Peyer's patch (tissue), 4 donors: ENCODE measurements at places on chromosomes 6 and 20. TPM values are rescaled to one million over a fixed set of nuclear protein-coding genes. Genes with fewer than 3 reads are reported as not detected.

IL17F gene
- not detected for total RNA-seq

- no peak for DNase-seq
Measured at GRCh38 chr20:44582311-44583025, at the start of gene PKIG. PKIG (plus strand) TSS chr20:44582579; CDS start chr20:44614557, 31,978 bp downstream.

DNA sequence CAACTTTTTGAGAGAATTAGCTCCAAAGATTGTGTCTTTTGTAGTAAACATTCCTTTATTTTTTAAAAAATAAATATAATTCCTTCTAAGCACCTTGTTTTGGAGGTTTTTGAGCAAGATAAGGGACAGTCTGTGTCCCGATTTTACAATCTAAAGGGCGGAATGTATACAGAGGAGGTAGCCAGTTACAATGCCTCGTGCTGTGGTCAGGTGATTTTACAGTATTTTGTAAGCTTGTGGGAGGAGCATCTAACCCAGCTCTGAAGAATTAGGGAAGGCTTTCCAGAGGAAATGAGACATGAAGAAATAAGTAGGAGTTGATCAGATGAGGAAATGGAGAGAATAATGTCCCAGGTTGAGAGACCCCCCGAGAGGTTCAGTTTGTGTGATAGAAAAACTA lies 1.3 kb downstream of the HINT3 start:
- no peak for DNase-seq

- no peak for DNase-seq
Measured at GRCh38 chr6:1470040-1470439, 80.7 kb downstream of the FOXF2 start.

DNA sequence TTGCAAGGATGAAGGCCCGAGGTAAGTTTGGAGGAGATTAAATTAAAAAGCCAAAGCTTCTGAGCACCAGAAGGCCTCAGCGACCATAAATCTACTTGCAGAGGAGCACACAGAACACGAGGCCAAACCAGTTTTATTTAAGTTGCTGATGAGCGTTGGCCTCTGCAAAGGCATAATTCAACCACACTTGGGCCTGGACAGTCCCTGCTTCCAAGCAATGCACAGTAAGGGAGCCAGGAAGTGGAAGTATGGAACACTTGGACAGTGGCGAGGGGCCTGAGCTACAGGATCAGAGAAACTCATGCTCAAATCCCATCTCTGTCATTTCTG lies 92.8 kb downstream of the PTPRT start:
- DNase-seq, result no peak

CYP24A1 gene
- total RNA-seq, result not detected

- no peak for DNase-seq
Measured at GRCh38 chr6:164665328-164665727, 644.1 kb downstream of the C6orf118 start.

CALHM4 gene
- total RNA-seq, result not detected

DNA sequence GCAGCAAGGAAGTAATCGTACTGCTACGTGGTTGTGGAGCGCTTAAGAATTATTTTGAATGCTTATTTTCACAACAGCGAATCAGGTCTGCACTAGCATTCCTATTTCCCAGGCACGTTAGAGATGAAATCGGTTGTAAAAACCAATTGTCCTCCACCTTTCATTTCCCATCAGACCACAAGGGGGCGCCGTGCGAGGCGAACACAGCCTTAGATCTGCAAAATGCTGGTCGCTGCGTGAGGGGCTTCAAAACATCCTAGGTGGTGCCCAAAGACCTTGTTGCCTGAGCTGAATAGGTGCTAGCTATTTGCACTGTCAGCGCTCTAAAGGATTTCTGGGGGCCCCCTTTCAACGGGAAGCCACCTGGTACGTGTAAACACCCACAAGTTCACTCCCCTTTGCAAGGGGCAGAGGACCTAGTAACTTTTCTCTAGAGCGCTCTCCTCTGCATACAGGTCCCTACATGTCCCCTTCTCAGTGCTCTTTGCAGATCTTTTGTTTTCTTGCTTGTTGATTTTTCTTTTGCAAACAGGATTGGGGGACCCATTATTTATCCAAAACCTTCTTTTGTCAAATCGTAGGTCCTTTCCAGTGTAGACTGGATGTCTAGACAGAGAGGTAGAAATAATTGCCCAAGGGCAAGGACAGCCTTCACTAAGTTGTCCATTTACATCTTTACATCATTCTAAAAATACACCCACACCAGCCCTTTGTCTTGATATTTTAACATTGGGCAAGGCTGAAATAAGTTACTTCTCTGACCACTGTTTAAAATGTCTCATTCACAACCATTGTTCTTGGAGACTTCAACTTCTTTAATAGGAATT lies 59.8 kb downstream of the NEDD9 start:
- DNase-seq, result peak; percentile 69

DNA sequence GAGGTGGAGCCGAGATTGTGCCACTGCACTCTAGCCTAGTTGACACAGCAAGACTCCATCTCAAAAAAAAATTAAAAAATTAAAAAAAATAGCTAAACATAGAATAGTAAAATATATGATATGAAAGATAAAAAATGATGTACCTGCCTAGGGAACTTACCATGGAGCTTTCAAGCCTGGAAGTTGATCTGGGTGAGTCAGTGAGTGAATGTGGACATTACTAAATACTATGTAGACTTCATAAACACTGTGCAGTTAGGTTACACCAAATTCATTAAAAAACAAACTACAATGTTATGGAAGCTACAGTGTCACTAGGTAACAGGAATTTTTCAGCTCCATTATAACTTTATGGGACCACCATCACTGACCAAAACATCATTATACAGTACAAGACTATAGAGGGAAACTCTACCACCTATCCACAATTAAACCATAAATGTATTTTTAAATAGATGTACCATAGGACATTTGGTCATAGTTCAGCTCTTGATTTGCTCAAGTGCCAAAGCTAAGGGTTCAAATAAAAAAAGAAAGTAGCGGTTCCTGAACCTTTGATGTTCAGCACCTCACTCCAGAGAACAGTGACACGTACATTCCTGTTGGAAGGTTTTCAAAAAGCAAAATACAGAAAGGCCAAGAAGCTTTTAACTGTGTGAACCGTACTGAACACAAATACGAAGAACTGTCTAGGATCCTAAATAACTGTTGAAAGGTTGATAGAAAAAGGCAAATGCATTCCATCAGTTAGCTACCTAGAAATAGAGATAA lies 52.4 kb upstream of the SPDEF start:
- no peak for DNase-seq

DNA sequence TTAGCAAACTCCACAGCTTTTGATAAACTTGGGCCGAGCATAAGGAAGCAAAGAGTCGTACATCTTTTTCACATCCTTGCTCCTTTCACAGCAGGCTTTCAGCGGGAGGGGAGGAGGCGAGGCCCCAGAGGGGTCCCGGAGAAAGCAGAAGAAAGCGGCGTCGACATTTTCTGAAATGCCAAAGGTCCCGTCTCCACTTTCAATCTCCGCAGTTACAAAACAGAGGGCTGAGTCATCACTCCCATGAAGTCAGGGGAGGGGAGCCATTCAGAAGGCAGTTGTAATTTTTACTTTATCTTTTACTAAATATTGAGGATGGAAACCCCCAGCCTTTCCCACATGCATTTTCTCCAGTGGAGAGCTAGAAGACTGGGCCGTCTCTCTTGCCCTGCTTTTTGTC lies 174.2 kb upstream of the THBS2 start:
- DNase-seq, result no peak

OOEP gene
- not detected for total RNA-seq

C2 gene
- total RNA-seq, result 52.0 TPM

- no peak for DNase-seq
Measured at GRCh38 chr6:13712599-13712898, 914 bp upstream of the RANBP9 start.

DNA sequence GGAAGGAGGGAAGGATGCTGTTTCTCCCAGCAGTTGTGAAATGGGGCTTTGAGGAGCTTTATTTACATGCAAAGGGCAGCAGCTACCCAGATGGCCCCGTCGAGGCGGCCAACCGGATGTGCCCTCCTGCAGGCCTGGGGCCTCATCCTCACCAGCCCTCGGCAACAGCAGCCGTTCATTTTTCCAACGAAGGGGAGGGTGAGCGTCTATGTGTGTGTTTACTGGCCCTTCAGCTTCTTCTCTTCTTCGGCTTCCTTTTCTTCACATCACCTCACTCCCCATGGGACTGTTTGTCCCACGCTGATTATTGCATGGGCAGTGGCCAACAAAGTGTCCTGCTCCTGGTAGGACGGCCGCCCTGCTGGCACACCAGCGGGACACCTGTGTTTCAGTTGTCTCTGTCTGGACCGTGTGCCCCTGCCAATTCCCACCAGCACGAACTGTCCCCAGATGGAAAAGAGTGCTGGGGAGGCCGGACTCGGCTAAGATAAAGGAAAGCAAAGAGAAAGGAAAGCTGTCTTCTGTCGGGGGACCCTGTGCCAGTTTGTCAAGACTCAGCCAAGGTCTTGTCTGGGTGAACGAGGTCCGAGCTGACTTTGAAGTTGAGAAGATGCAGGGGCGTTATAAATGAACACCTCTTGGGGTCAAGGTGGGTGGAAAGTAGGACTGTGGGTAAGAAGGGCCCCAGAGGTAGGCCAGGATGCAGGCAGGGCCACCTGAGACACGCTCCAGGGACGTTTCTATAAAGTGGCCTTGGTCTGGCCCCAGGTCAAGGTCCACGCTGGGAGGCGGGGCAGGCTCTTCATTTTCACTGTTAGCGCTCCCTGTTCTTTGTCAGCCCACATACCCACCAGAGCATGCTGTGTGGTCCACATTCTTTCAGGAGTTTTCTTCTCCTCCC lies 57.0 kb downstream of the FAM50B start:
- DNase-seq, result peak; percentile 66

DNA sequence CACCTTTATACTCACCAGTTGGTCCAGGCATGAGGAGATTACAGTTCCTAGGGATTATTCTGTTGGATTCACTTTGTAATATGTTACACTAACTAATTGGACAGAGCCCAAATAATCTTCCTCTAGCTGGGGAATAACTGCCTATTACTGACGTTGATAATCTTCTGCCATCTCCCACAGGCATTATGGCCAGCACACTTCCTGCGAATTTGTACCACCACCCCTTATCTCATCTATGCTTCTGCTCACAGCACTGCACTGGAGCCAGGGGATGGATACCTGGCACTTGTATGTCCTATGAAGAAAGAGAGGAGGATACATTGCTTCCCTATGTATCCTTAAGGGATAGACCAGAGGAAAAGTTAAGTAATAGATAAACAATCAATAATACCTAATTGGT lies 494.8 kb upstream of the MAN1A1 start:
- no peak for DNase-seq

RBPJL gene
- not detected for total RNA-seq

DNA sequence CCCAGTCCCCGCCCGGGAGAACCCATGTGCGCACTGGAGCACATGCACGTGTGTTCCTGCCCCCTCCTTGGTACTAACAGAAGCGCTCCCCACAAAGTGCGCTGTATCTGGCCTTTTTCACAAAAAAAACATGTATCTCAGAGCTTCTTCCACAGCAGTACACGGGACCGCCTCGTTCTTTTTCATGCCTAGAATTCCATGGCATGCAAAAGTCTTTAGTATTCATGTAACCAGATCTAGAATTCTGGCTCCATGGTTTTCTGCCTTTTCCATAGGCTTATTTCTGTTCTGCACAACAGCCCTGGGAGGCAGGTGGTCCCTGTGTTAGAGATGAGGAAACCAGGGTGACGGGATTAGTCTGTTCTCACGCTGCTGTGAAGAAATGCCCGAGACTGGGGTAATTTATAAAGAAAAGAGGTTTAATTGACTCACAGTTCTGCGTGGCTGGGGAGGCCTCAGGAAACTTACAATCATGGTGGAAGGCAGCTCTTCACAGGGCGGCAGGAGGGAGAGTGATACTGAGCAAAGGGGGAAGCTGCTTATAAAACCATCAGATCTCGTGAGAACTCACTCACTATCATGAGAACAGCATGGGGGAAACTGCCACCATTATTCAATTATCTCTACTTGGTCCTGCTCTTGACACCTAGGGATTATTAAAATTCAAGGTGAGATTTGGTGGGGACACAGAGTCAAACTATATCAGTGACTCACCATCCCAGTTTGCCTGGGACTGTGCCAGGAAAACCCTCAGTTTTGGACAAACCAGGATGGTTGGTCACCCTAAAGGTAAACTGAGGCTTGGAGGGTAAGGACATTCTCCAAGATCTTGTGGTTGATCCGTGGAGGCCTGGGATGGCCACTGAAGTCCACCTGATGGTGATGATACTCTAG lies 41.0 kb downstream of the C20orf203 start:
- DNase-seq, result no peak

DNA sequence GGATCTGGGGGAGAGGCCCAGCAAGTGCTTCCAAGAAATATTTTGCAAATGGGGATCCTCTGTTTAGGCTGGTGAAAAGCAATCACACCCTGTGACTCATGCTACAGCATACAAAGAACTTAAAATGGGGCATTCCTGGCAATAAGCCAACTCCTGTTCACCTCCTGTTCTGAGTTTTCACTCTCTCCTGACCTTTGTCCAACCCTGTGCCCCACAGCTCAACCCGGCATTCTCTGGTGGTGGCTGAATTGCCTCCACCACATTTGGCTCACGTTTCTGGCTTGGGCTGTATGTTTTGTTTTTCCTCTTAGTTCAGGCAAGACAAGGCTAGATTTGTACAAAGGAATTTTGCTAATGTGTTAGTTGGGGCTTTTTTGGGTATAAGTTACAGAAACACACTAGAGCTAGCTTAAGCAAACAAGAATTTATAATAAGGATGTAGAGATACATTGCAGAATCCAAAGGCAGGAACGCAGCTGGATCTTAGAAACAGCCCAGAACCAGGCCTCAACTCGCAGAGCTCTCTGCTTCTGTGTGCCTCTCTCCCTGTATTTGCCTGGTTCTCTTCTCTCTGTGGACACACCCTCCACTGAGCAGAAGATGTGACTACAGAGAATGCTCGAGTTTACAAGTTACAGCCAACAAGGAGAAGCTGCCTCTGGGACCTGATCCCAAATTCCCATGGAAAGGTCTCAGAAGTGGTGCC lies 9.4 kb downstream of the ABCC10 start:
- DNase-seq, result no peak

DNA sequence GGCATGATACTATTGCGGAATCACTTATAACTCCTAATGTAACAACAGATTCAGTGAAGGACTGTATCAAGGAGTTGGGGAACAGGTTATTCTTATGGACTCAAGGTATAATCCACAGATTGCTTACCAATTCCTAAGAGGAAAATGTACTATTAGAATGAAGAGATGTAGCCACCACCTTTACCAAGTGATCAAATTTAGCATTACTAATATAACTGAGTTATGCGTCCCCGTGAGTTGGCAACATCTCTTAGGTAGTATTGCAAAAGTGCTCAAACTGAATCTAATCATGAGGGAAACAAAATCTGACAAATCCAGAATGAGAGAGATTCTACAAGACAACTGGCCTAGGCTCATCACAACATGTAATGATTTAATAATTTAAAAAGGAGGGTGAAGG lies 777 bp upstream of the SNRNP48 start:
- DNase-seq, result no peak

GRCh38 chr6:115004982-115005381 lies 662.2 kb upstream of the HS3ST5 start:
- DNase-seq, result no peak

ARMC2 gene
- 29.7 TPM for total RNA-seq

PDE7B gene
- total RNA-seq, result 1.4 TPM

DNA sequence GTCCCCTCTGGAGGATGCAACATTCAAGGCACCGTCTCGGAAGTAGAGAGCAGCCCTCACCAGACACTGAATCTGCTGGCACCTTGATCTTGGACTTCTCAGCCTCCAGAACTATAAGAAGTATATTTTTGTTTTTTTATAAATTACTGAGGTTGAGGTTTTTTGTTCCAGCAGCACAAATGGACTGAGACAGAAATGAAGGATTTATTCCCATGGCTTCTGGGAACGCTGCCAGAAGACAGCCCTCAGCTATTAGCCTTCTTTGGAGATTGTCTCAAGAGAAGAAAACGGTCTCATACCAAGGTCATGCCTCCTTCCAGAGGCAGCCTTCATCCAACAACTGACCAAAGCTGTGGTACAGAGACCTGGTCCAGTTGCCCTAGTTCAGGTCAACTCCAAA lies 85.4 kb downstream of the CHMP4B start:
- no peak for DNase-seq
